Stimulated activated CD8-positive, alpha-beta memory T cell treated with anti-CD3 and anti-CD28 coated beads, Interleukin-12 subunit alpha, Interleukin-12 subunit beta, amount 100 ng/mL, for 1 hour (primary cell): ENCODE measurements at places on chromosomes 11 and 22.

DNA sequence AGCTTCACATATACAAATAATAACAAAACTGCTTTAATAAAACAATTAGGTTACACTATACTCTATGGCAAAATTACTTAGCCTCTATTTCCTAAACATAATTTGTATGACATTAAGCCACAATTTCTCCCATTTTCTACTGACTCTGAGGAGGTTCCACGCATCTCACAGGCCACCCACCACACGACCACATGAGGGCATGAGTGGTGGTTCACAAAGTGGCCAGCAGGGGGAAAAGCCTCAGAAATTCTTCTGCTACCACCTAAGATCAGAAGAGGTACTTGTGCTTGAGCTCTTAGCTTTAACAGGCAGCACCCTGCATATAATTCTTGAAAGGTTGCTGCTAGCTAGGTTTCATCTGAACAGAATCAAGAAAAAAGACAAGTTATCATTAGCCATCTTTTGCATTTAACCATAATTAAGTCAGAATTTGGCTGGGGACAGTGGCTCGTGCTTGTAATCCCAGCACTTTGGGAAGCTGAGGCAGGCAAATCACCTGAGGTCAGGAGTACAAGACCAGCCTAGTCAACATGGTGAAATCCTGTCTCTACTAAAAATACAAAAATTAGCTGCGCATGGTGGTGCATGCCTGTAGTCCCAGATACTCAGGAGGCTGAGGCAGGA is 7.7 kb downstream of the LPXN start:
- DNase-seq, result peak; percentile 61

DNA sequence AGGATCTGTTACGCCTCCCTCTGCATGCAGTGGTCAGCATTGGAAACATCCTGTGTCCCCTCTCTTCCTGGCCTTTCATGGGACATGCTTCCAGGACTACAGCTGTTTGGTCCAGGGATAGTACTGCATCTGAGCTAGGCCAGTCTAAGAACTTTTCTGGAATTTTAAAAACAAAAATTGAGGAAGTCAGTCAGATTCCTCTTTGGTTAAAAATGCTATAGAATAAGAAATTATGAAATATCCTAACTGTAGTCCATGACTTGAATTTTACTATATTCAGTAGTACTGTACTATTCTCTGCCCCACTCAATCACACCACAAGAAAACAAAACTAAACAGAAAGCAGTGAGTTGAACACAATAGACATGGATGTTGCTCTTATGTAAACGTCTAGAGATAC is 201.0 kb upstream of the CADM1 start:
- no peak for DNase-seq

GRCh38 chr22:49295851-49296560 is 531.7 kb downstream of the BRD1 start:
- DNase-seq, result no peak

DNA sequence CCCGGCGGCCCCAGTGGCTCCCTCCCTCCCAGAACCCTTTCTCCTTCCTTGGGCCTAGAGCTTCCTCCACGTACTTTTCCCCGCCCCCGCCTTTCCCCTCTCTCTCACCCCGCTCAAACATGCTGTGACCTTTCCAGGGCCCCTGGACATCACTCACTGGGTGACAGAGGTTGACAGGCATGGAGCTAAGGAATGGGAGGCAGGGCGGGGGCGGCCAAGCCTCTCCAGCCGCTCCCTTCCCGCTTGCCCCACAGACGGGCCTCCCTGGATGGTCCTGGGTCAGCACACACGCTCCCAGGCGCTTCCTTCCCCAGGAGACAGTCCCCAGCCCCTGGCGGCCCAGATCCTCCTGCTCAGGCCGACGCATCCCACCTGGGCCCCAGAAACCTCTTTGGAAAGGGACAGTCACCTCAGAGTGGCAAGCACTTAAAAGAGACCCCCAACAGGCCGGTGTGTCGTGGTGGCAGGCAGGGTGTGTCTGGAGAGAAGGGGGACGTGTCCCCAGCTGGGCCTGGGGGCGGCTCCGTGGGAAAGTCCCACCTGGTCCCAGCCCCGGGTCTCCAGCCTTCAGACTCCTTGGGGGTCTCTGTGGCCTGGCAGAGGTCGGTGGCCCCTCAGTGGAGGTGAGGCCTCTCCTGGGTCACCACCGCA is 8.8 kb downstream of the H19 start:
- DNase-seq, result no peak

DNA sequence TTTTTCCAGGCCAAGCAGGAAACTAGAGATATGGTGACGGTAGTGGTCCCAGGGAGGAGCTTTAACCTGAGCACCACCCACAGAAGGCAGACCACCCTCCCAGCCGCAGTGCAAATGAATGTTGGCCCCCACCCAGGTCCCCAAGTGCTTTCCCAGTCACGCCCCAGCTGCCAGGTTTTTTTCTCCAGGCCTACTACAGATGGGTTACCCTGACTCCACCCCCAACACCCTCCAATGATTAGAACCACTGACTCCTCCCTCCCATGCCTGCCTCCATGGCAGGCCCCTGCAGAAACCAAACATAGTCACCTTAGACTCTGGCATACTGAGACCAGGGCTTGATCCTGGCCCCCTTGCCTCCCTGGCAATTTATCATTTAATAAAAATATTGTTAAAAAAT is 58.7 kb upstream of the CHST1 start:
- no peak for DNase-seq

GRCh38 chr22:43152357-43153071 is 1.2 kb downstream of the TSPO start:
- peak; percentile 35 for DNase-seq

DNA sequence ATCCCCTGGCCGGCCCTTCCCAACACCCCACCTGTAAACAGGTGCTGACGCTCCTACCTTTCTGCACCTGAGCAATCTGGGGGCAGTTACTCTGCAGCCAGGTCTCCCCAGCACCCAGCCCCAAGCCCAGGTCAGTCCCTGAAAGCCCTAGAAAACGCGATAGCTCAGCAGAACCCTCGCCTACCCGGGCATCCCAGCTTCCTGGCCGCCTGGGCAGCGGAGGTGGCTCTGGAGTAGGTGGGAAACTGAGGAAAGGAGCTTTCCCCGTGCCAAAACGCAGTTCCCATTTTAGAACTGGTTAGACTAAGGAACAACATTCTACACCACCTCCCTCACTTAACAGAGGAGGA is 445 bp downstream of the SYTL2 start:
- no peak for DNase-seq

GRCh38 chr11:16933291-16933690 is 80.9 kb downstream of the PLEKHA7 start:
- no peak for DNase-seq

DNA sequence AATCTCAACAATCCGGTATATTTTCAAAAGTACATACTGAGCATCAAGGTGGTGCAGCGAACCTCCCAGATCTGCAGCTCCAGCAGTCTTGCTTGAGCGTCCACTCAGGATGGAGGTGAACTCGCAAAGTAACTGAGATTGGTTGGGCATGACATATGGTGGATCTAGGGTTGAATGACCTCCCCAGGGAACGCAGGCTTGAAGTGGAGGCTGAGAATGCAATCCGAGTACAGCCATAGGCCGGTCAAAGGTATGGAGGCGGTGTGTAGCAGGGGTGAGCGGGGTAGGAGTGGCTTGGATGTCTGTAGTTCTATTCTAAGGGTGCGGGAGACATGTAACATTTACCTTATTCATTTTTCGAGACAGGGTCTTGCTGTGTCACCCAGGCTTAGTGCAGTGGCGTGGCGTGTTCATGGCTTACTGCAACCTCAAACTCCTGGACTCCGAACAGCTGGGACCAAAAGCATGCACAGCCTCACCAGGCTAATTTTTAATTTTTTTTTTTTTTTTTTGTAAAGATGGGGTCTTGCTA is 631 bp upstream of the C22orf39 start:
- DNase-seq, result no peak

GRCh38 chr11:46492532-46492931 is 101.0 kb upstream of the CHRM4 start:
- DNase-seq, result no peak

DNA sequence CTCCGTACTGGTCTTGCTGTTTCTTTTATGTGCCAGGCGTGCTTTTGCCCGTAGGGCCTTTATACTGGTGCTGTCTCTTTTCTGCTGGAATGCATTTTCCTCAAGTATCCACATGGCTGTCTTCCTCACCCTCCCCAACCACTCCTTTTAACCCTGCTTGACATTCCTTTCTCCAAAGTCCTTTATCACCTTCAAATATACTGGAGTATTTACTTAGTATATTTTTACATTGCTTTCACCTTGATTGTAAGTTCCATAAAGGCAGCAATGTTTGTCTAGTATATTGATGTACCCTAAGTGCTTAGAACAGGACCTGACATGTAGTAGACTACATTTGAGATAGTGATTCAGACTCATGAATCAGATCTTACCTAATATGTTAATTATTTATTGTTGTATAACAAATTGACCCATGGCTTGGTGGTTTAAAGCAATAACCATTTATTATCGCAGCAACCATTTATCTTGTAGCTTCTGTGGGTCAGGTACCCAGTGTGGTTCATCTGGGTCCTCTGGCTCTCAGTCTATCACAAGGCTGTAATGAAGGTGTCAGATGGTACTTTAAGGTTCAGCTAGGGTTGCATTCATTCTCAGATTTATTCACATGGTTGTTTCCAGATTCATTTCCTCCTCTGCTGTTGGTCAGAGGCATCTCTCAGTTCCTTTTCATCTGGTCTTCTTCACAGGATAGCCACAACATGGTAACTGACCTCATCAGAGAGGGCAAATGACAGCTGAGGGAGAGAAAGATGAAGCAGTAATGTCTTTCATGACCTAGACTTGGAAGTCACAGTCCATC is 34.2 kb downstream of the DDX10 start:
- no peak for DNase-seq

DNA sequence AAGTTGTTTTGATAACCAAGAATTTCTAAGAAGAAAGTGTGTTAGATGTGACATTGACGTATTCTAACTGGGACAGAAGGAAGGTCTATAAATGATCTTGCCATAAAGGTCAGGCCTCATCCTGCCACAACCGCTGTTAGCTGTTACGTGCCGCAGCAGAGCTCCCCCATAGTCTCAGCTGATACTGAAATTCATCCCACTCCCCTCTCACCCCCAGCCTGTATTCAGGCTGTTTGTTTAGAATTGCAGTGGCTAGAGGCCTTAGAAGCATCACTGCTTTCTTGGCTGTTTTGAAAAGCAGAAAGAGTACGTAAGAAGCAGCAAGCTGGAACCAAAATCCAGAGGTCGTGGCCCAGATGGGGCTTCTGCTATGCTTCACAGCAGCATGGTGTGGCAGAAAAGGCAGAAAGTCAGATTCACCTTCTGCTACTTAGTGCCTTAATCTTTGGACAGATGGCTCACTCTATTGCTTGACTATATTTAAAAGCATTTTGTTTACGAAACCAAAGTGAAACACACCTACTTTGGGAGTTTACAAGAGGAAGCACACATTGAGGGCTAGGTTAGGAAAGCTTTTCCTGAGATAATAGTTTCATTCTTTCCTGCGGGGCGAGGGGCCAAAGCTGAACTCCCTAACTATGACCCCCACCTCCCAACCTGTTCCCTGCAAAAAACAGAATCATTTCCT is 950 bp upstream of the LAYN start:
- no peak for DNase-seq

DNA sequence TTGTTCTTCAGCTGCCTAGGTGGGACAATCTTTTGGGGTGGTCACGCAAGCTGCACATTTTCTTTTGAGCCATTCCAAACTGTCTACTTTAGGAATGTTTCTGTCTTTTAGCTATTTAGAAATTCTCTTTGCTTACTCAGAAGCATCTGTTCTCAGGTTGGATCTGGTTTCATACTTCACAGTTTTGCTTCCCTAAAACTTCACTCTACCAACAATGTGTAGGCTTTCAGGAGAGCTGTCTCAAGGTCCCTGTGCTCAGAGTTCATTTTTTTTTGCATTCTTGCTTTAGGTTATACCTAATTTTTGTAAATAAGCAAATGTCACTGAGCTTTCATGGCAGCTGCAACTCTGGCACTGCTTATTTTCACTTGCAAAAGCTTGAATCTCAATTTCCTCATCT is 36.7 kb downstream of the CCDC90B start:
- no peak for DNase-seq

GRCh38 chr11:40421208-40421981 is 1038.1 kb downstream of the LRRC4C start:
- no peak for DNase-seq

GRCh38 chr11:22432291-22433093 is 94.3 kb downstream of the SLC17A6 start:
- no peak for DNase-seq

DNA sequence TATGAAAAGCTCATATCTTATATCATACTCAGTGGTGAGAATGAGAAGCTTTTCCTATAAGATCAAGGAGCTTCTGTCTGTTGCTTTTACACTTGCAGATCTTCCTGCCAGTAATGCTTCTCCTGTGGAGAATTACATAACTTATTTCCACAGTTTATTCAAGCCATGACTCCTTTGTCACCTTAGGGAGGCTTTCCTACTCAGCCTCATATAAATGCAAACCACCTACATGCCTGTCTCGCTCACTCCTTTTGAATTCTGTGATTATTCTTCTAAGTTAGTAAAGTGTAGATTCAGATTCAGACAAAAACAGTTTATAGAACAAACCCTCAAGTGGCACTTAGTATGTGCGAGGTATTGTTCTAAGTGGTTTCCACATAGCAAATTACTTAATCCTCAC is 716.1 kb upstream of the ANO3 start:
- DNase-seq, result no peak

DNA sequence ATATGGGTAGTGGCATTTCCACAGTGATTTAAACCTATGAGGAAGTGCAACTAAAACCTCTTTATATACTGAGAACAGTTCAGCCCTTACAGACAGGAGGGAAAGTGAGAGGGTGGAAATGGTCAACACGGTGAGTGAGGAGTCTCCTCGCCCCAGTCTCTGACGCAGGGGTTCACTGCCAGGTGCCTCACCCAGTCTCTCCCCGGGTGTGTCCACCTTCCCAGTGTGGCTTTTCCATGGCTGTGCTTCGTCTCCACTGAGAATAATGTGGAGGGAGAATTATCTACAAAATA is 116.6 kb upstream of the TOP3B start:
- no peak for DNase-seq

GRCh38 chr22:21866833-21867527 is 465 bp downstream of the MAPK1 start:
- no peak for DNase-seq

- no peak for DNase-seq
These were observed 55.0 kb upstream of the DEPDC7 start for GRCh38 chr11:32960553-32961164.

- DNase-seq, result no peak
These were observed 77.6 kb downstream of the LUZP2 start for GRCh38 chr11:24574461-24574860.
